ENCODE measurements at places on chromosomes 5 and 9.

DNA sequence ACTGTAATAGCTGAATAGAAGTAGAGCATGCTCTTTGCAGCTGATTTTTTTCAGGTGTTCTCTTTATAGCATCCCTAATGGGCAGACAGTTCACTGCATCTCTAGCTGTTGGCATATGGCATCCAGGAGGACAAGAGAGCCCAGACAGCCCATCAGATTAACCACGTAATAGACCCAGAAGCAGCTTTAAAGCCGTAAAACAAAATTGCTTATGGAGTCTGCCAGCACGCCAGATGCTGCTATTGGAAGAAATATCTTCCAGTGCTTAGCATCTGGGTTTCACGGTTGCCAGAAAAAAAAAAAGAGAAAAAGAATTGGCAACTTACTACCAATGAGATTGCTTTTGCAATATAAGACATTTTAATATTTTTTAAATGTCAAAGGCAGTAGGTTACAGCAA is 869.4 kb upstream of the NUDT12 start:
- no peak for DNase-seq

DNA sequence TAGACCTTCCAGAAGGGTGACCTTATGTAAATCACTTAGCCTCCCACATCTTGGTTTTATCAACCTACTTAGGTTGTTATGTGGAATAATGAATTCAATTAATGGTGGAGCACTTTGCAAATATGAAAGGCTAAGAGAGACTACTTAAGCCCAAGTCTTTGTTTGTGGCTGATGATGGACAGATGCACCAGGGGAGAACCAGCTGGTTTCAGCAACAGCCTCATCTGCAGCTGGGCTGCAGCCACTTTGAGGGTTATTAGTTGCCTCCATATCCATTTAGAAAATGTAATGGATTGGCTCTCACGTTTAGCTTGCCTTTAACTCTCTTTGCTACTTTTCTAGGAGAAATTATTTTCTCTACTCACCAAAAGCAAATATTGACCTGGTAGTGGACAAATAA is 146.6 kb downstream of the ESM1 start:
- no peak for DNase-seq

GRCh38 chr9:113541019-113541900 is 77.7 kb downstream of the RGS3 start:
- no peak for DNase-seq

DNA sequence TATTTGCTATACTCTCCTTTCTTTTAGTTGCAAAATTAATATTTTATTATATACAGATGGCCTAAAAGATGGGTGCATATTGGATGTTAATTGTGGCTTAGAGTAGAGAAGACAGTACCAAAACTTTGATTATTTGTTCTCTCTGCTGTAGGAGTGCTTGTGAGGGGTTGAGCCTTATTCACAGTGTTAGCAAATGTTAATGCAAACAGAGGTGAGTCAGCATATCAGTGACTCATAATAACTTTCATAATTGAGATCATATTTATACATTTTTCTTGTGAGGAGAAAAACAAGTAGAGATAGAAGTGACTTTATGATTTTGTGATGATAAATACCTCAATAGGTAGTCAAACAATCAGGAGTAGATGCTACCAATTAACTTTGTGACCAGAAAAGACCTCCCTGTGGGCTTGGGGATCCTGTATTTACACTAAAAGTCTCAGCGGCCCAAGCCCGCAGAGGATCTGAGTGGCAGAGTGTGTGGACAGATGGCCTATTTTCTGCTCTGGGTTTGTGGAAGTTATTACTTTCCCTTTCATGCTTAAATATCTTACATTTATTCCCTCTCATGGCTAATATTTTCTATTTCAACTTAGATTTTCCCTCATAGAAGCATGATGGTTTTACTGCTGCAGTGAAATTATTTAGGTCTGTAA is 226.5 kb downstream of the TAF11L14 start:
- no peak for DNase-seq

DNA sequence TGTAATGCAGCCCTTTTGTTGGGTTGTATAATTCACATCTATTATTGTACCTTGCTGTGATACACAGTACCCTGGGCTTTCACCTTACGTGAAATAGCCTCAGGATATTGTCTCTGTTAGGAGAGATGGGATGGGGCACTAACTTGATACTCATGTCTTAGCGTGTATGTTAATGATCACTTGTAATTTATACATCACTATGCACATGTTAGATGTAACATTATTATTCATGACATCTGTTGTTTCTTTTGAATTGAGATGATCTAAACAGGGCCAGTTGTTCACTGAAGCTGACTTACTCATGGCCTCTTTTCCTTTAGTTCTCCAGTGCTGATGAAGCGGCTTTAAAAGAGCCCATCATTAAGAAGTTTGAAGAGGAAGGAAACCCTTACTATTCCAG is 65.2 kb downstream of the MCCC2 start:
- no peak for DNase-seq

DNA sequence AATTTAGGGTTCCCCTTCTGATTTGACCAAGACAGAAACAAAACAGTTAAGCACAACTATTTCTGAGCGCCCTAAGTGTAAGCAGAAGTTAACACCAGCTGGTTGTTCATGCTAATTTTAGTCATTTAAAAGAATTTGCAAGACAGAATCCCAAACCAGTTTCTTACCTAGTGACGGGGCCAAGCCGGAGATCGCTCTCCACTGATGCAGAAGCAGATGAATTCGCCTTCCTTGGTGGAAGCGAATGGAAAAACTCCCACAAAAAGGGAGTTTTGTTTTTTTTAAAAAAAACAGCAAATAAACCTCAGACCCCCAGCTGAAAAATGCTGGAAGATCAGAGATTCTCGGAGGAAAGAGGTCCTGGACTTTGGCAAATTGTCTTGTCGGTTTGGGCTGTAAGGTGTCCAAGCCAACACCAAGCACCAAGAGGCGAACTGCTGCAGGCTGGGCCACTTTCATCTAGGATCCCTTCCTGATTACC is 47.4 kb upstream of the GLDC start:
- DNase-seq: no peak

DNA sequence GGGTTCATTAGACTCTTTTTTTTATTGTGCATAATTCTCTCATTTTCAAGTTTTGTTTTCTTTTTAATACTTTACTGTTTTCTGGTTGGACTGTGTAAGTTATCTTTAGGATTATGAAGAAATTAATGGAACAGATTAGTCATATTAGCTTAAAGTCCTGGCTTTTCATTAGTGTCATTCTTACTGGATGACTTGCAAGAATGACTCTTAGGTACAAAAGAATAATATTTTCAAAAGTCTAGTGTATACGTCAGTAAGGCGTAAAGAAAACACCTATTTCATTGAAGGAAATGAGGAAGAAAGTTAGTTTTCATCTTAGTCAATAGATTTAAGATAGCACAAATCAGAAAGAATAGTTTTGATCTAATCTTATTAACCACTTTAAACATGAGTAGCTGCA is 20.4 kb downstream of the UHRF2 start:
- no peak for DNase-seq

DNA sequence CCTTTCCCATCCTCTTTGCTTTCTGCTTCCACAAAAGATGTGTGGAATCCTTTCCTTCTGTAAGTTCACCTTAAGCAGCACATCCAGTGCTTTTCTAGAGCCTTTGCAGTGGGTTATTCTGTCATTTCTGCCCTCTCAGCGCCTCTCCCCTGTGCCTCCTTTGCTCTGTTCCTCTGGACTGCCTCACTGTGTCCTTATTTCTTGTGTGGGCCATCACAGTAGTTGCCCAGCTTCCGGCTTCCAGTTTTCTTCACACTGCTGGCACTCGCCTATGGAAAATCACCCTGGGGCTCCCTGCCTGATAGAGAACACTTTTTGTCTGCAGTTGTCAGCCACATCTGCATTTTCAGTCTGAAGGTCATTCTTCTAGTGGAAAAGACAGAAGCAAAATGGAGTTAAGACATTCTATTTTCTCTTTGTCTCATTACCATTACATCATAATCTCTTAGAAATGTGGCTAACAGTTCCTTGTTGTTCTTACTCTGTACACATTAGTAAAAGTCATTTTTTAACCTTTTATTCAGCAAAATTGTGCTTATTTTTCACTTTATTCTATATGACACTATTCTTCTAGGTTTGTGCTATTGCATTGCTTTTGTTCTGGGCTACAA is 64.1 kb upstream of the ZNF608 start:
- no peak for DNase-seq

DNA sequence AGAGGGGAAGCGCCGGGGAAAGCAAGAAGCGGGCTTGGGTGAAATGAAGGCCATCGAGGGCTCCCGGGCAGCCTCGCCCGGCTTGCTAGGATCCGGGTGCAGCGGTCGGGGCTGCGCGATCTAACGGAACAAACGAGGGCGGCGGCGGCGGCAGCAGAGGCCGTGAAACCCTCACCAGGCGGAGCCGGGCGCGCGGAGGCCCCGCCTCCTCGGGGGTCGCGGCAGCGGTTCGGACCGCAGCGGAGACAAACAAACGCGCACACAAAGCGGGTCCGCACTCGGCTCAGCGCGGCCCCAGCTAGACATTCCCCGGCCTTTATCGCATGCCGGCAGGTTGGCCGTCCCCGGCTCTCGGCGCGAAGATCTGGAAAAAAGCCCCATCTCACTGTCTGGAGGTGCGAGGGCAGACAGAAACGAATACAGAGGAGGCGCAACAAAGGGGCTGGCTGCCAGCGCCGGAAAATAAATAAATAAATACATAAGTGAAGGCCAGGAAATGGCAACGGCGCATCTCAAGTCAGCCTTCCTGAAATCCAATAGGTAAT is 10.5 kb upstream of the TRIM36 start:
- DNase-seq: peak; percentile 30

GRCh38 chr5:61245486-61245885 is 83.2 kb upstream of the SMIM15 start:
- DNase-seq: no peak

GRCh38 chr5:36365896-36366295 is 64.2 kb upstream of the RANBP3L start:
- DNase-seq: no peak

DNA sequence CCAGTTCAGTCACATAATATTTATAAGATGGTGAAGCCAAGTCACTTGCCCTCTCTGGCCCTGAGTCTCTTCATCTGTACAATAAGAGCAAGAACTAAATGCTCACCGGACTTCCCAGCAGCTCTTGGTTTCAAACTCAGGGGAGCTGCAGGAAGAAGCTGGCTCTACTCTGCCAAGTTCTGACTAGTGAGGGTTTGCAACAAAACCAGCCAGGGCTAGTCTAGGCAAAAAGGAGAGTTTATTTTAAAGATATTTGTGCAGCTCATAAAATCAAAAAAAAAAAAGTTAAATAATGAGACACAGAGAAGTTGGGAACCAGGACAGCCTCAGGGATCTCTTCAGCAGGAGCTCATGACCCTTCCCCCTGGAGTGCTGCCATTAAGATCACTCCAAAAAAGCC is 107.3 kb downstream of the DOCK2 start:
- DNase-seq: no peak

DNA sequence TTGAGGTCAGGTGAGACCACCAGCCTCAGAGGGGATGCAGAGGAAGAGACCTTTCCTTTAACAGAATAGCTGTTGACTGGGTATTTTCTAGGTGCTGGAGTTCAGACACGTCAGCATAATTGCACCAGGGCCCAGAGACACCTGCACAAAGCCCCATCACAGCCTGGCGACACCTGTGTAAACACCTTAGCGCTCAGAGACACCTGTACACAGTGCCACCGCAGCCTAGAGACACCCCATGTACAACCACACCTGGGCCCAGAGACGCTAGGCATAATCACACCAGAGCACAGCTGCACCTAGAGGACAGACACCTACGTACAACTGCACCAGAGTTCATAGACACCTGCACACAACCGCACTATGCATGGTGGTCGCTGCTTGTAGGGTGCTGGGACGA is 1.0 kb downstream of the TRIP13 start:
- DNase-seq: no peak

GRCh38 chr5:1521671-1522600 is 1.8 kb downstream of the LPCAT1 start:
- no peak for DNase-seq

DNA sequence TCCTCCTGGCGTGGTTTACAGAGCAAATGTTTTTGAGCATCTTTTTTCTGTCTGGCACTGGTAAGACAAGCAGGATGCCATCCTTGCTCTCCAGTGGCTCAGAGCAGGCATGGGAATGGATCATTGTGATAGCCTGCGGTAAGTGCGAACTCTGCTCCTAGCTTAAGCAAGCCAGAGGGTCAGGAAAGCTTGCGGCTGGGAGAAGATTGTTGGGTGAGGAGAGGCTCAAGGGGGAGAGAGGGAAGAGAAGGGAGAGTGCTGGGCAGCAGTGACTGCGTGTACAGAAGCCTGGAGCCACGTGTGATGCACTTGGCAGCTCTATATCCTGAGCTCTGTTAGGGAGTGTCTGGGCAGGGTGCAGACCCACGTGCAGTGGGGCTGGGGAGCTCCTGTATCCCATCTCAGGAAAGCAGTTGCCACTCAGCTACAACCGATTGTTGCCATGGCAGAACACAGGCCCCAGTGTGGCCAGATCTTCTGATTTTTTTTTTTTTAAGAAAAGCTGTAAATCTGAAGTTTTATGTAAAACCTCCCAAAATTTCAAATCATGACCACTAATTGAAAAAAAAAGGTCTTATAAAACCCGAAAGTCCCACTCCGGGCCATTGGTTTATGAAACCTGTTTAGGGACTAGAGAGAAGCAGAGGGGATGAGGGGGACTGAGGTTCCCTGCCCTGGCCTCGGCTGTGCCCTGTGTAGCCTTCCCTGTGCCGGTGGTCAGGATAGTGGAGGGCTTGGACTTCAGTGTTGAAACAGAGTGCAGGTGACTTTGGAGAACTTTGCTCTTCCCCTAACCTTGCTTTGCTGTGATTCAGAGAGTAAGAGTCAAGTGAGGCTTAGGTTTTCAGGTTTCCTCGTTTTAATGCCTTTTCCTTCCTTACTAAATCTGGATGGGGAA is 67.3 kb downstream of the ZNF618 start:
- no peak for DNase-seq

- no peak for DNase-seq
Observed at GRCh38 chr5:87141544-87141943, 126.1 kb upstream of the RASA1 start.

DNA sequence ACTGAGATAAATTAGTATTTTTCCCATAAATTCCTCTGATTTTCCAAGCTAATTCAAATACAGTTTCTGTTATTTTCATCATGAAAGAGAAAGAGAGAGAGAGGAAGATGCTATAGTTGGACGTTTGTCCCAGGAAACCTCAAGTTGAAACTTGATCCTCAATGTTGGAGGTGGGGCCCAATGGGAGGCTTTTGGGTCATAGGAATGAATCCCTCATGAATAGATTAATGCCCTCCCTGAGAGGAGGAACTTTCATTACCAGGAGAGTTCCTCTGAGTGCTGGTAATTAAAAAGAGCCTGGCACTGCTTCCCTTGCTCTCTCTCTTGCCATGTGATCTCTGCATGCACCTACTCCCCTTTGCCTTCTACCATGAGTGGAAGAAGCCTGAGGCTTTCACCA is 189.9 kb upstream of the SMC2 start:
- DNase-seq: no peak

GRCh38 chr5:32044434-32044833 is 129.7 kb downstream of the GOLPH3 start:
- no peak for DNase-seq

GRCh38 chr5:180629831-180630382 is 19.5 kb downstream of the FLT4 start:
- no peak for DNase-seq

DNA sequence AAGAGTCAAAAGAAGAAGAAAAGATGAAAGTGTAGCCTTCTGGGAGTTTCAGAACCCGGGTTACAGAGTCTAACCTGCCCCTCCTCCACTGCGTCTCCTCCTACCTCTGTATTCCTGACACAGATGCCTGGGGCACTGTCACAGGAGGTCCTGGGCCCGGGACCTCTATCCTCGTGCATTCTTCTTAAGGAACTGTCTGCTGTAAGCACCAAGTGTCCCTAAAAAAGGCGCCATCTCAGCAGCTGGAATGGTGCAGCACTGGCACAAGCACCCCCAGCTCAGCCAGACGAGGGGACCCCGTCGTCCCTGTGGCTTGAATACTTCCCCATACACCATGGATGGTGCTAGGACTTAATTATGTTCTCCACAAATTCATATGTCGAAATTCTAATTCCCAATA is 35.8 kb upstream of the MVB12B start:
- DNase-seq: peak; percentile 3

Measured in progenitor cell of endocrine pancreas (in vitro differentiated cells).